ENCODE measurements at places on chromosomes 1 and 21.

DNA sequence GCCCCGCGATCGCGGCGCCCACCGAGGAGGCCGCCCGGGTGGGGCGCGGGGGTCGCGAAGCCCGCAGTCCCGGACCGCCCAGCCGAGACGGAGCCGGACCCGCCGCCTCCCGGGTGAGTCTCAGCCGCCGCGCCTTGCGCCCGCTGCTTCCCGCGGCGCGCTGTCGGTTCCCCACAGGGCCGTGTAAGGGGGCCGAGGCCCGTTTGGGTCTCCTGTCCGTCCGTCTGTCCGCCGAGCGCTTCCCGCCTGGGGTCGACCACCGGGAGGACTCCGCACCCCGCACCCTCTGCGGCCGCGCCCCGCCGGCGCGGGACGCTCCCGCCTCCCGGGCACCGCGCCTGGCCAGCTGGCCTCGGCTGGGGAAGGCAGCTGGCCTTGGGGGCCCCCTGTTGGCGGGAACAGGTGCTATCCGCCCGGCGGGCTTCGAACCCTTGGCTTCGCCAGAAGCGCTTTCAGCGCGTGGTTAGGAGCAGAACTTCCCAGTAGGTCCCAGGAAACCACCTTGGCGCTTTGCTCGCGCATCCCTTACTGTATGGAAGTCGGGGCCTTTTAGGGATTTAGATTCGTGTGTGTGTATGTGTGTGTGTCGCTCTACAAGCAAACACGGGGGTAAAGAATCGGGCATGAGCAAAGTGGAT lies 414 bp downstream of the TMEM51 start:
- no peak for DNase-seq

GRCh38 chr1:22428672-22429071 lies 23.0 kb upstream of the ZBTB40 start:
- no peak for DNase-seq

DNA sequence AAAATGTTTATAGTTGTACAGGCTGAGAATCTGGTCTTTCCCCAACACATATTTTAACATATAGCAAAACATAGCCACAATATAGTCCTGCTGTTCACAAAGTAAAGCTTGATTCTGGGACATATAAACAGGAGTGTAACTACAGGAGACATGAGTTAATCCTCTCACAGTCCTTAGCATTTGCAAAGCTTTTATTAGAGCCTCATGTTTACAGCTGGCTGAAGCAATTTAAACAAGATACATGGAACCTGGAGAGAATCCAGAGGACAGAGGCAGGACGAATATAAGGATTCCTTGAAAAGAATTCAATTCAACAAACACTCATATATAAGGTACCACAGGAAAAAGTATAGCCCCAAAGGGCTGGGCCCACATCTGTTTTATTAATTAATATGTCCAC lies 163.4 kb downstream of the ADGRL4 start:
- DNase-seq: no peak

GRCh38 chr21:38039369-38039768 lies 123.1 kb upstream of the KCNJ6 start:
- DNase-seq: no peak

DNA sequence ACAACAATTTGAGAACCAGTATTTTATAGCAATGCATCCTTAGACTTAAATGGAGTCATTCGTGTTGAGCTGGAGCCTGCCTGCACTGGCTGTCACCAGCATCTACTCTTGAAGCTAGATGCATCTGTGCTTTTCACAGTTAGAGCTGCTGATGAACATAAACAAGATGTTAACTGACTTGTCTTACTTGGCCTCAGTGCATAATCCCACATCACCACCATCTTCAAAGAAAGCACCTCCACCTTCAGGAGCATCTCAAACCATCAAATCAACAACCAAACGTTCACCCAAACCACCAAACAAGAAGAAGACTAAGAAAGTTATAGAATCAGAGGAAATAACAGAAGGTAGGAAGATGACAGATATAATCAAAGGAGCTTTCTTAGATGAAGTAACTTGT lies 71.1 kb downstream of the TPR start:
- no peak for DNase-seq

DNA sequence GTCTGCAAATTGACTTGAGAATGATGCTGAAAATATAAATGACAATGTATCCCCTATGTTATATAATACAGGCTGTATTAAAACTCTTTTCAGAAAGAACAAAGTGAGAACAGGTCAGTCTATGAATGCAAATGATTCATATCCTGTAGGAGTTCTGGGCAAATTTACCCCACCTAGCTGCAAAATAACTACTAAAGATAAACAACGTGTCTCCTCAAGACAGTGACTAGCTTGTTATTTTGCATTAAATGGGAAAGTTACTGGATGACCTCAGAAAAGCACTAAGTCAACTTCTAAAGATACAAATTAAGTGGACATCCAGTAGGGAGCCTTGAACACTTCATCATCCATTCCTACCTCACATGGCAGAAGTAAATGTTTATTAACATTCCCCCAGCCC lies 11.1 kb downstream of the RNF19B start:
- no peak for DNase-seq

DNA sequence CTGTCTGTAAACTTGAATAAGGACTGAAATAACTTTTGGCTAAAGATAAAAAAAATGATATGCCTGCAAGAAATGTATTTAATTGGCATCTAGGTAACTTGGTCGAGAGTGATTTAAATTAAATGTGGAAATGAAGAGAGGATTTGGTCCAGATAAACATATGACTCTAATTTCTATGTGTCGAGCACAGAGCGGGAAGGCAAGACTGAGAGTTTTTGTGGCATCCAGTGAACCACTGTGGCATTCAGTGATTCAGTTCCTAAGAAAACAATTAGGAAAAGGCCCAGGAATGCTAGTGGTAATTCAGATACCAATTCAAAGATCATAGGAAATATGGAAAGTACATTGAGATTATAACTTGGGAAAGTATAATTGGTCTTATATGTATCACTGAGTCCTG lies 39.6 kb downstream of the PDE4B start:
- no peak for DNase-seq

DNA sequence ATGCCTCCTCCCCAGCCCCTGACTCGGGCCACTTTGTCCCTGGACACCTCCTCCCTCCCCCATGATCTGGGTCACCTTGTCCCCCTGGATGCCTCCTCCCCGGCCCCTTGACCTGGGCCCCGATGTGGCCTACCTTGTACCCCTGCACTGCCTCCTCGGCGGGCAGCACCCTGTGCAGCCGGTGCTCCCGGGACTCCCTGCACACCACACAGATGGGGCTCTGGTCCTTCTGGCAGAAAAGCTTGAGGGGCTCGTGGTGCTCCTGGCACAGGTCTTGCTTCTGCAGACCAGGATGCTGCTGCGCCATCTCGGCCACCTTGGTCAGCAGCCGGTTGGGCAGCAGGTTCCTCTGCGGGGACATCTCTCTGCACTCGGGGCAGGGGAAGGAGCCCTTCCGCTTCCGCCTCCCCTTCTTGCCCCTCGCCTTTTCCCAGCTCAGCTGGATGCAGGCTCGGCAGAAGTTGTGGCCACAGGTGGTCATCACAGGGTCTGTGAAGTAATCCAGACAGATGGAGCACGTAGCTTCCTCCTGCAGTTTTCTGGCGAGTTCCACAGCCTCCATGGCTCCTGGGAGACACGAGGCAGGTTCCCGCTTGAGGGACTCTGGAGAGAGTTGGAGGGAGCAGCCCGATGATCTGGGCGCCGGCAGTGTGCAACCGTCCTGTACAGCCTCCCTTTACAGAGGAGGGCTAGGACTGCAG lies 2.0 kb downstream of the TRIM17 start:
- no peak for DNase-seq

- DNase-seq: no peak
These were observed 3.8 kb upstream of the KRTAP19-8 start for GRCh38 chr21:31042080-31042464.

GRCh38 chr21:29749223-29749622 lies 190.6 kb downstream of the GRIK1 start:
- DNase-seq: no peak

- no peak for DNase-seq
These were observed 1.6 kb downstream of the CD53 start for GRCh38 chr1:110874324-110875215.

- no peak for DNase-seq
These were observed 56.9 kb downstream of the KIF1B start for GRCh38 chr1:10267319-10267718.

GRCh38 chr1:22216210-22216883 lies 73.5 kb upstream of the WNT4 start:
- DNase-seq: no peak

- DNase-seq: no peak
These were observed 2.0 kb downstream of the COL24A1 start for GRCh38 chr1:86154571-86155050.

- no peak for DNase-seq
These were observed 73.6 kb upstream of the SLC45A1 start for GRCh38 chr1:8244304-8244703.

DNA sequence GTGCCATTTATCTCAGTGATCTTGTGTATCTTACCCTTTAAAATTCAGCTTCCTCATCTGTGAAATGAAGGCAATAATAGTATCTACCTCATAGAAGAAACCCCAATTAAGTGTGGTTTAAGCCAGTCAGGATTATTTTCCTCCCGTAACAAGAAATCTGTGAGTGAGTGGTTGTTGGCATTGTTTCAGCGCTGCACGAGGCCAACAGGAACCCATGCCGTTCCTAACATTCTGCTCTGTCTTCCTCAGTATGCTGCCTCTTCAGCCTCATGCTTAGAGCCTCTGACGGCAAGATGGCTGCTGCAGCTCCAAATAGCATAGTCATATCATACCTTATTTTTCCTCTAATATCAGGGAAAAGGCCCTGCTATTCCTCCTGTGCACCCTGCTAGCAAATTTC lies 289.7 kb downstream of the TM2D1 start:
- DNase-seq: no peak

- no peak for DNase-seq
These were observed 117.9 kb upstream of the DNAH14 start for GRCh38 chr1:224811564-224811963.

GRCh38 chr1:220680085-220680687 lies 10.0 kb upstream of the C1orf115 start:
- DNase-seq: no peak

DNA sequence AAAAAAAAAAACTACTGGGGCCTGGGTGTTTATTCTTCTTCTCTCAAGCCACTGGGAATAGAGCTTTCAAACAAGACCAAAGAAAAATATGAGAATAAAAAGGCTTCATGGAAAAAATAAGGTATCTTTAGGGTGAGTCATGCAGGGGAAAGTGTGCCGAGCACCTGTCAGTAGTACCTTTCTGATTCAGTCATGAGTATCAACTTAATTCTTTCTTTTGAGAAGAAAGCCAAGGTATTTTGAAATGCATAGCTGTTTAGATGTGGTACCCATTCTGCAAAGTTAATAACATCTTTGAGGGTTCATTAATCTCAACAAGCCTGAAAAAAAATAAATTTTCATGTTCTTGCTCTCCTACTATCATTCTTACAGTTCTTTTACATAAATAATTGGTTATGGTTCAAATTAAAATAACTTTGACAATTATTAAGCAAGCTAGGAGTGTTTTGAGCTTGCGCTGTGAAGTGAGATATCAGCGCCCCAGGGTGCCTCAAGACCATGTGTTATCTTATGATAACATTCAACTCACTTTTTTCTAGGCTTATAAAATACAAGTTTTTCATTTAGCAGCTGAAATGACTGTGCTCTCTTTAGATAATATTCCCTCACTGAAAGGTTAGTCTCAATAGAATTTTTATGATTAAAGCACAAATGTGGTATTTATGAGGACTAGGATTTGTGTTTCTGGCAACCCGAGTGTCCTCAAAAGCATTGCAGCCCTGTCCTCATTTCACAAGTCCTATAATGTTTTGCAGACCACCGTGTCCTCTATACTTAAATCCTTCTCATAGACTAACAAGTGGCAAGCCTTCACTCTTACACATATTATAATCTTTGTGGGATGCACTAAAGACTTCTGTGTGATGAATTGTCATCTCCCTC lies 138.6 kb downstream of the SLC44A5 start:
- DNase-seq: no peak

DNA sequence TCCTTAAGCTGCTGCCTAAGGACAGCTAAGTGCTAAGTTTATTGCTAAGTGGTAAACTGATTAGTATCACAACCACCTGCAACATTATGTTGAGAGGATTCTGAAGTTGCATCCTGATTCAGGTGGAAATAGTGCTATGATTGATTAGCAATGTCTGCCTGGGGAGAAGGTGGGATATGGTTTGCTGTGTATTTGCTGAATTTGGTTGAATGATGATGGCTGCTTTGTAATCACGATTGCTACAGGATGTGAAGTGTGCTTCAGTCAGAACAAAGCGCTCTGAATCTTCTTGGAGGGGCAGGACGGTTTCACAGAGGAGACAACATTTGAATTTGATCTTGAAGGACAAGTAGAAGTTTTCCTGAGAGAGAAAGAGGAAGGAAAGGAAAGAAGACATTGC lies 226.0 kb downstream of the ST6GALNAC3 start:
- DNase-seq: no peak

- no peak for DNase-seq
These were observed 29.8 kb downstream of the SHISAL2A start for GRCh38 chr1:52662645-52663313.

GRCh38 chr1:21781815-21782348 lies 1.1 kb downstream of the USP48 start:
- no peak for DNase-seq

DNA sequence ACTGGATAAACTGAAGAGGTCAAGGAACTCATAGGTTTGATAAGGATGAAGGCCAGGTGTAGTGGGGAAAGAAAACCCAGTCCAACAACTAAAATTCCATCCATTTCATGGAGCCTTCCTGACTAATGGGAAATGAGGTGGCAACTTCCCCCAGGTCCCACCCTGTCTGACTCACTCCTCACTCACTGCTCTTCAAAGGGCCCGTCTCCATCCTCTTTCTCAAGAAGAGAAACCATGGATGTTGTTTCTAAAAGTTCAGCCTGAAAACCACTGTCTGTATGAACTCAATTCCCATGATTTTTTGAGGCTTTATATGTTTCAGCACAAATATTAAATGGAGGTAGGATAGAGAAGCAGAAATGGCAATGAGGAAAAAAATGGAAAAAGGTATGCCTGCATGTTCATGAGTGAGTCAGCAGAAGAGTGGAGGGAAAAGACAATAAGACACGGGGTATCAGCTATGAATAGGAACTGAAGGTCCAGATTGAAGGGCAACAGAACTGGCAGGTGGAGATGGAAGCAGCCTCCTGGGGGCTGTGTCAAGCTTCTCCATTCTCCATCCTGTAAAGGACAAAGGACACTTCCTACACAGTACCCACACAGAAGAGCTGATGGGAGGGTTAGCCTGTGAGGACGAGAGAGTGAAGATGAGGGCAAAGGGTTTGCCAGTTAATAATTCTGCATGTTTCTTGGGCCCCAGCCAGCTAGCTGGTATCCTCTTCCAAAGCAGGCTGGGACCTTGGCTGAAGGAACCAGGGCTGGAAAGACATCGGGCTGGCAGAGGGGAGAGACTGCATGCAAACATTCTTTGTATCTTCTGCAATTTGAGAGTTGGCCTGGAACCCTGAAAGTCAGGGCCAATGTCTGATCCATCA lies 5.5 kb upstream of the ELOVL1 start:
- DNase-seq: no peak

- DNase-seq: no peak
These were observed 55.4 kb upstream of the PTGFRN start for GRCh38 chr1:116854403-116854690.

DNA sequence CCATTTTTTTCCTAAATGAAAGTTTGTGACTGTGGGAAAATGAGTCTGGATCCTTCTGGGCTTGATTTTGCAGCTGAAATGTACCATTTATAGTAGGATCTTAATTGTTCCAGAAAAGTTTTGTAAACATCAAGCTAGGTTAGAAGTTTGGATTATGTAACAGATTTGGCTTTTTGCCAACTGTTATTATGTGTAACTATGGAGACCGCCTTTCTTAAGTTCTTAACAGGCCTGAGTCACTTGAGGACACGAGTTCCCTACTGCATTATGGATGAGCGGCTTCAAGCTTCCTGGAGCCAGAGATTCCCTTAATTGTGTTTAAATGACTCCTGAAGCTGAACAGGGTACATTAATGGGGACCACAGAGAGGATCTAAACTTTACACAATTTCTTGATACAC lies 22.2 kb downstream of the SLC25A33 start:
- DNase-seq: no peak
